Right renal cortex interstitium (tissue), 3 donors: ENCODE measurements at places on chromosomes 4 and X.

- DNase-seq, result no peak
Measured at GRCh38 chrX:137366018-137366633, 199.8 kb upstream of the ZIC3 start.

- no peak for DNase-seq
Measured at GRCh38 chrX:140467211-140467610, 37.7 kb downstream of the SOX3 start.

DNA sequence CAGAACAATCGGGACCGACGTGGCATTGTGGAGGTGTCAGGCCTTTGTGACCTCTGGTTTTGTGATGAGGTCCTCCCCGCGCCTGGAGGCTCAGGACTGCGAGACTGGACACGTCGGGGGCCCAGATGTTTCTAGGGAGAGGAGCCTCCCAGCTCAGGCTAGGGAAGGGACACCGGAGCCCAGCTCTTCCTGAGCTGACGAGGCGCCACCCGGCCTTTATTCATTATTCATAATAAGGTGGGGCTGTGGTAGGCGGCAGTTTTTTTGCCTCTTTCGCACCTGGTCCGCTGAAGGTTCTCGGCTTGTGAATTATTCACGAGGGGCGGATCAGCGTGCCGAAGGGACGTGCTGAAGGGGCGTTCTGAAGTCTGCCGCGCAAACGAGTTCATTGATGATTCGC lies 2.3 kb upstream of the UBA1 start:
- DNase-seq, result no peak

DNA sequence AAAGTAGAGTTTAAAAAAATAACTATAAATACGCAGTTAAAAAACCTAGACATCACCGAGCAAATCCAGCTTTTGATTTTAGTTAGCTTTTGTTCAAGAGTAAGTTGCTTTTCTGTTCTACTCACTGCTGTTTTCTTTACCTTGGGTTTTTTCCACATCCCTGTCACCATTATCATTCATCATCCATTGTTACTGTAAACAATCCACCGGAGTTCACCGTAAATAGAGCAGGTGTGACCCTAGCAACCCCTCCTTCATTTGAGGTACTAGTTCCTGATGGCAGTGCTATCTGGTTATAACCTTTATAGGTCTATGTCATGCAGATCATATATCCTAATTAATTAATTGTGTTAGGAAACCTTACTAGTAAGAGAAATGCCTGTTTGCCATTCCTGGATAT lies 43.0 kb upstream of the TEX13D start:
- peak; percentile 6 for DNase-seq

DNA sequence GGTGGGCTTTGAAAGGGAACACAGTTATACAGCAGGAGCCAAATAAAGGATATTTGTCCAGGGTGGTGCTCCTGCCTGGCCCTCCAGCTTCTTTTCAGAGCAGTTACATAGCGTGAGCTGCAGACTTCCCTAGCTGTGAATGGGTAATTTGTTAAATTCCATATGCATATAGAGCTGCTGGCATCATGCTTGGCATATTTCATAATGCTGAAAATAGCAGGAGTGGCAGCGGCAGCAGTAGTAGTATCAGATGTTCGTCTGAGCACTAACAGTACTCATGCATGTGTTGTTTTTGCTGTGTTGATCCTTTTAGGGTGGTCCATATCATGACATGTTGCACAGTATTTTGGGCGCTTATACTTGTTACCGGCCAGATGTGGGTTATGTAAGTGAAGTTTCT lies 33.6 kb upstream of the TADA2B start:
- no peak for DNase-seq

- DNase-seq, result no peak
Measured at GRCh38 chr4:8849266-8850073, 22.2 kb downstream of the HMX1 start.

DNA sequence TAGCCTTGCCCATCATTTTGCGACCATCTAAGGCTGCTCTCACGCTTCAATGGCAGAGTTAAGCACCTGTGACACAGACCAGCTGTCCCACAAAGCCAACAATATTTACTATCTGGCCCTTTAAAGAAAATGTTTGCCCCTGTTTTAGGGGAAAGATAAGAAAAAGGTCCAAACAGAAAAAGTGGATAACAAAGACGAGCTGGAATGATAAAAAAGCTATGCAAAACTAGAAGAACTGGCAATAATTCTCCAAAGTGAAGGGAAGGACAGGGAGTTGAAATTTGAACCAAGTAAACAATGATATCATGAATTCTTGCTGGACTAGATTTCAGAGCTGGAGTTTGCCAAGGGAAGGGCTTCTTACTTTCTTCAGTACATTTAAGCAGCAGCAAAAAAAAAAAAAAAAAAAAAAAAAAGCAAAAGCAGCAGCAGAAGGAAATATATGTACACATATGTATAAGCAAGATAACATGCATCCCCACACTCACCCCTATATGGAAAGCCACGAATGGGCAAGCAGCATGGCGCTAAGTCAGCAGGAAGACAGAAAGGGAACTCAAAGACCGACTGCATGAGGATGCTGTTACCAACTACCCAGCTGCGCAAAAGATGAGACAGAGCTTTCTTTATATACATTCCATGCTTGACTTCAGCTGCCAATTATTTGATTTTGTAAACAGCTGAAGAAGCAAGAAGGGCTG lies 12.5 kb downstream of the TRAPPC2 start:
- DNase-seq, result no peak

- DNase-seq, result no peak
Measured at GRCh38 chr4:89064848-89065247, 7.9 kb upstream of the FAM13A start.

DNA sequence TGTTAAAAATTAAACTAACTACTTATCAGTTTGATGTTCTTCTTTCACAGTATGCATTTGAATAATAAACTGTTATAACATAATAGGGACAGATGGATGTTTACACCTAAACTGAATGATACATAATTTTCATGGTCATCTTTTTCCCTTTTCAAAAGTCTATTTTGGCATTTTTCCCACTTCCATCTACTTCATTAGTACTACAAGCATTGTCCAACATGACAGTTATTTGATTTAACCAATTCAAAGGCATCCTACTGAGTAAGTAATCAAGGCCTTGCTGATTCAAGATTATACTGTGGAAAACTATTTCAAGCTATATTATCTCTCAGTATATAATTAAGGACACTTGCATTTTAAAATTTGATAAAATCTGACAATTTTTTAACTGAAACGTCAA lies 212.9 kb downstream of the FAT4 start:
- DNase-seq, result no peak

GRCh38 chr4:154073107-154073822 lies 284.4 kb upstream of the SFRP2 start:
- DNase-seq, result no peak

DNA sequence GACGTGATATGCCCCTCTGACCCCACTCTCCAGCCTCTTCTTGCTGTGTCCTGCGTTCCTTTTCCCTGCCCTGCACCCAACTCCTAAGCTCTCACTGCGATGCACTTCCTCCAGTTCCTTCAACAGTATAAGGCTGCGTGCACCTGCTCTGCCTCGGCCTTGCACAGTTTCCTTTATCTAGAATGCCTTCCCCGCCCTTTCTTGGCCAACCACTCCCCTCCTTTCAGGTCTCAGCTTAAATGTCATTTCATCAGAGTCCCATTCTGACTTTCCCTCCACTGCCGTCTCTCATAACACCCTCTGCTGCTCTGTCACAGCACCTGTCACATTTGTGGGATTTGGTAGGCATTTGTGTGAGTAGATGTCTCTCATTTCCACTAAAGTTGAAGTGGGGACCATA lies 58.4 kb upstream of the NEIL3 start:
- no peak for DNase-seq

- no peak for DNase-seq
Measured at GRCh38 chr4:34178476-34178875, 2065.8 kb downstream of the ARAP2 start.

DNA sequence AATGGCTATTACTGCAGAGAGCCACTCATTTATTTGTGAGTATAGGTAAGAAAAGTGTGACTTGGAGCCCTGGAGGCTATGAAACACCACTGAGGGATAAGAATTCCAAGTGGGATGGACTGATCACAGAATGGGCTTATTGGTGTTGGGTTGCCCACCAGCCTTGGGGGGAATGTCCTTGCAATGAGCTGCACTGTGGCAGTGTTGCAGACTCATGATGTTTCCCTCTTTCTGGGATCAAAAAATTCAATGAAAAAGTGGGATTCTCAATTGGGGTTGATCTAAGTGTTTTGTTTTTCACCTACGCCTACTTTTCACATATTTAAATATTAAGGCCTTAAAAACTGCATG lies 1024.5 kb upstream of the PCDH10 start:
- DNase-seq, result no peak

- no peak for DNase-seq
Measured at GRCh38 chr4:8185295-8185694, 13.8 kb upstream of the SH3TC1 start.

- DNase-seq, result no peak
Measured at GRCh38 chr4:130077275-130077674, 981.3 kb downstream of the C4orf33 start.

DNA sequence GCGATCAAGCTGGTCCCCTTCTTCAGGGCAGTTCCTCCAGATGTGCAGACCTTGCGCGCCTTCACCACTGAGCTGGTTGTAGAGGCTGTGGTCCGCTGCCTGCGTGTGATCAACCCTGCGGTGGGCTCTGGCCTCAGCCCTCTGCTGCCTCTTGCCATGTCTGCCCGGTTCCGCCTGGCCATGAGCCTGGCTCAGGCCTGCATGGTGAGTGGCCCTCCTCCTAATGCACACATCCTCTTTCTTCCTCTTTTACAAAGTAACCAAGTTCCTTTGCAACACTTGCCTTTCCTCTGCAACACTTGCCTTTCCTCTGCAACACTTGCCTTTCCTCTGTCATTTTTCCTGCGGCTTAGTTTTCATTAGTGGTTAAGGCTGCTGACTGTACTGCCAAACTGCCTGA lies 1.8 kb downstream of the CCDC22 start:
- DNase-seq, result no peak
